ENCODE measurements at places on chromosomes 1 and 21. TPM values are rescaled to one million over a fixed set of nuclear protein-coding genes. Genes with fewer than 3 reads are reported as not detected.
A peak's percentile ranks its signal among the peaks of the same experiment; 100 is the strongest.

GRCh38 chr1:11180342-11180744, 8.8 kb upstream of the ANGPTL7 start:
- DNase-seq, result no peak

DNA sequence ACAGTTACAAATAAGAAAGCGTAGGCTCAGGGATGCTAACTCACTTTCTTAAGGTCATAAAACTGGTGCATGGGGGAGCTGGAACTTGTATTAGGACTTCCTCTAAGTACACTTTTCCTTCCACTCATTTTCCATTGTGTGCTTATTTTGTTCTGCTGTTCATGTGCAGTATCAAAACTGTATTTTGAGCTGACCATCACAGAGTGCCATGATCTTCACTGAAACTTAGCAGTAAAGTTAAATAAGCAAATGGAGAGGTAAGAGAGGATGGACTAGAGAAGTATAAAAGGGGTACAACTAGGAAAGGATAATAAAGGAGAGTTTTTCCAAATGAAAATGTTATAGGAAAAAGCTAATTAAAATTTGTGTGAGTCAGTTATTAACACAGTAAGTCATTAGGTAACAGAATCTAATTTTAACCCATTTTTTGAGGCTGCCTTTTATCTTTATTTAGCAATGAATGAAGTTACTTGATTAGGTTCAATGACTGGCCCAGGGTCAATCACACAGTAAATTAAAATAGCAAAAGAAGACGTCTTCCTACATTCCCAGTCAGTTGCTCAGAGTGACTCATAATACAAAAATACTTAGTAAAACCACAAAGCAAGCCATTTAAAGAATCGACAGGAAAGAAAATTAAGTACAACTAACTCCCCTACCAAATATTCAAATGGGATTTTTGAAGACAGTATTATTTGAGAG, 165.8 kb upstream of the C1orf105 start:
- no peak for DNase-seq

DNA sequence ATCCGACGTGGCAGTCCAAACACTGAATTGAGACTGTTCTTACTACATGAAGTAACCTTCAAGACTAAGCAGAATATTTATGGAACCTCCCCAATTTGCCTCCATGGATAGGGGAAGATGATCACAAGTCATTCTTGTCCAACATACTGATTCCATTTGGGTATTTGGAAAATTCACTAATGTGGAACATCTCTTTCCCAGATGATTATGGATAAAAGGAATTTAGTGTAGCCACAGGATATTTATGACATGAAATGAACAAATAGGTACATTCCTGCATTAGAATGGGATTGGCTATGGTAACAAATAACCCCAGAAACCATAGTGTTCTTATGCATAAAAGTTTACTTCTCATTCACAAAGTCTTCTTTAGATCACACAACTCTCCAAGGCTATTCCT, 40.2 kb upstream of the SGIP1 start:
- DNase-seq, result no peak

DNA sequence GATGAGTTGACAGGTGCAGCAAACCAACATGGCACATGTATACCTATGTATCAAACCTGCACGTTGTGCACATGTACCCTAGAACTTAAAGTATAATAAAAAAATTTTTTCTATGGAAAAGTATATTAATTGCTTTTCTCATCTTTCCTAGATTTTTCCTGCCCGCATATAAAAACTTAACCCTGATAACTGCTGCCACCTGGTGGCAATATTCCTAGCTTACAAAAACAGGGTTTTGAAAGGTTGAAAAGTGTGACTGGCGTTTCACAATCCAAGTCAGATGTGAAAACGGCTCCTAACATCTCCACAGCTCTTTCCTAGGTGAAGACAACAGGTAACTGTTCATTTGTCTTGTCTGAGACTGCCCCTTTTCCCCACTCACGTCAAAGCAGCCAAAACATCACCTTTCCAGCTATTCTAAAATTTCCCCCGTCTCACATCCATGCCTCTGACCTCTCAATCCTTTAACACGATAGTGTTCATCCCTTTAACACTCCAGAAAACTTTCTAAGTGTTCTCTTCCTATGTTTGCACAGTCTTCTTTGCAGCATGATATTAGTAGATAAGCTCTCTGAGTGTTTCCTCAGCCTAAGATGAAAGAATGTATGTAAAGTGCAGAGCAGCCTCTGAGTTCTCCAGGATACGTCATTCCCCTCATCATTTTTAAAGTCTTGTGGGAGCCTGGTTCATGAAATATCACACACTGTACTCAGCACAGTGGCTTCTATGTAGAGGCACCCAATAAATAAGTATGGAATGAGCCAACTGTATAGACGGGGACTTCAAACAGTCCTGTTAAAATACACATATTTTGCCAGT, 27.5 kb downstream of the OVGP1 start:
- DNase-seq, result no peak

The CCDC185 gene
- not detected for total RNA-seq

DNA sequence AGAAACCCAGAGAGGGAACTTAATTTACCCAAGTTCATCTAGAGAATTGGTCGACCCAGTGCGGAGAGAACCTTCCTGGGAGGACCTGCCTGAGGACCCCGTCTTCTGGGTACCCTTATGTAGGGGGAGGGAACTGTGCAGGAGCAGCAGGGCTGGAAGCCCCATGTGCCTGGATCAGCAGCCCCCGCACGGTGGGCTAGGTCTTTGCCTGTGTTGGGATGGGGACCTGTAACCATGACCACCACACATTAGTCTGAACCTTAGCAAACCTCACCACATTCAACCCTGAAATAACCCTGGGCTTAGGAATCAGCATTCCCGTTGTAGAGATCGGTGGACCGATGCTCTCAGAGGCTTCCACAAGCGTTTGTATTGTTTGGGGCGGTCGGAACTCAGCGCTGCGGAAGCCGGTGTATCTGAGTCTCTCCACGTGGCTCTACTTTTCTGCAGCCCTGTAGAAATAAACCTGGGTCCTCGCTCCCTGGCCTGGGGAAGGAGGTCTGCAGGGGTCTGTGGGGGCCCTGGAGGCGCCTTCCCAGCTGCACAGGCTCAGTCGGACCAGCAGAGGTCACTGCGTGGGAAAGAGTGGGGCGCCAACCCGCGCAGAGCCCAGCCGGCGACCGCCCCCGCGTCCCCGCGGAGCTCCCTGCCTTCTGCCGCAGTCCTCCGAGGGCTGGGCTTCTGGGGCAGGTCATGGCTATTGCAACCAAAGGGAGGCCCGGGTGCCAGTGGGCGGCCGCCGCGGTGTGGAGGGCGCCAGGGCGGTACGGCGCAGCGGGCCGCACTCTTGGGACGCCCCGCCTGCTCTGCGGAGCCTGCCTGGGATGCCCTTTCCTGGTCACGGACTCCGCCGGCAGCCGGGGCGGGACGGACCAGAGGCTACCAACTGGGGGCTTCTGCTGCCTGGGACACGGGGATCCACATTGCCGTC, 36.2 kb upstream of the KCNA10 start:
- no peak for DNase-seq

DNA sequence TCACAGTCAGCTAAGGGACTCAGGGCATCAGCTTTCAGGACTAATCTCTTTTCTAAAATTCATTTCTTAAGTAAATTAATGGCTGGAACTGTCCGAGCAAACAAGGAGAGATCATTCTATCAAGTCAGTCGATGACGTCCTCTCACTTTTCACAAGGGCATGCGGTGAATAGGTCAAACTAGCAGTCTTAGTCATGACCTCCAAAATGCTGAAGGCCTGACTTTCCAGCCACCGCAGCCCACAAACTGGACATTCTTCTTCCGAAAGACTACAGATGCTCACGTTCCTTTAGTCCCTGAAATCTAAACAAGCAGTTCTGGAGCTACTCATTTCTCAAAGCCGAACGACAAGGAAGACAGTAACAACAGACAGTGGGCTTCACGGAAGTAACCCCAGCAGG, 127.9 kb downstream of the TIAM1 start:
- DNase-seq, result no peak

- no peak for DNase-seq
Measured at GRCh38 chr1:98260412-98260811, 339.6 kb upstream of the DPYD start.

The SH2D2A gene
- not detected for total RNA-seq

- no peak for DNase-seq
Measured at GRCh38 chr1:44348061-44348485, 7.0 kb downstream of the ERI3 start.

The BARHL2 gene
- total RNA-seq, result not detected

The UMODL1 gene
- not detected for total RNA-seq

GRCh38 chr1:12475530-12475934, 142.5 kb downstream of the DHRS3 start:
- no peak for DNase-seq

GRCh38 chr1:54474310-54475251, 68.4 kb upstream of the SSBP3 start:
- no peak for DNase-seq

GRCh38 chr1:224045556-224045955, 68.4 kb upstream of the FBXO28 start:
- no peak for DNase-seq

DNA sequence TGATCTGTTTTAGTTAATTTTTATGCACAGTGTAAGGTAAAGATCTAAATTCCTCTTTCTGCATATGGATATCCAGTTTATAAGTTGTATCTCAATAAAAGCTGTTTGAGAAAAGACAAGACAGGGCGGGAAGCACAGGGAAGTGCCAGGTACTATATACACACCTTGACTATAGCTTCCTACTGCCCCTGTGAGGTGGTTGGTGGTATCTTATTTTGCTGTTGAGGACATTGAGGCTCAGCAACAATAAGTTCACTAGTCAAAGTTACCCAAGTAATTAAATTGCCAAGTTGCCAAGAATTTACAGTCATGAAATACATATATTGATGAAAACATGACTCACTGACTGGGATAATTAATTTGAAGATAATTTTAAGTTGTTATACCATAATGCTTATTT, 109.1 kb downstream of the CD247 start:
- DNase-seq, result no peak

- no peak for DNase-seq
Measured at GRCh38 chr1:15573477-15573876, 11.4 kb downstream of the AGMAT start.

GRCh38 chr1:53125623-53126360, 16.6 kb downstream of the SLC1A7 start:
- DNase-seq, result no peak

The LPAR3 gene
- not detected for total RNA-seq

The NUP210L gene
- total RNA-seq, result under 0.01 TPM

DNA sequence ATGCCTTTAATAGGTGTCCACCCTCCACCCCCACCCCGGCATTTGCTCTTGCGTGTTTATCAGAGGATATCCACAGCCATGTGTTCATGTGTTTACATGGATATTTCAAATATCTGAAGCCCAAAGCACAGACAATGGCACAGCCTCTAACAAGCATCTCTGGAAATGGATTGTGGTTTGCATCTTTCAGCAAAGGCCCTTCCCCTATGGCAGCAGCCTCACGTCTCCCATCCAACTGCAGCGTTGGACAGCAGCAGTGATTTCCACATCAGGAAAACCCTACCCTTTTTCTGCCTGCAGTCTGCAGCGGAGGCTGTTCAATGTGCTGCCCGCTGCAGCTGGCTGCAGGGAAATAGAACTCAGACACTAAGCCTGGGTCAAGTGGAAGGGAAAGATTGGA, 1.6 kb downstream of the RASSF5 start:
- no peak for DNase-seq

The BACE2 gene
- 26.9 TPM for total RNA-seq

The FCER1G gene
- 70.1 TPM for total RNA-seq

- DNase-seq, result no peak
Measured at GRCh38 chr1:186763107-186763506, 65.6 kb upstream of the PLA2G4A start.

- DNase-seq, result no peak
Measured at GRCh38 chr21:45473496-45474322, 68.5 kb downstream of the SLC19A1 start.

The CDC42BPA gene
- total RNA-seq, result 46.7 TPM

- DNase-seq, result no peak
Measured at GRCh38 chr1:160821627-160822026, 25.7 kb downstream of the LY9 start.

GRCh38 chr1:63611231-63611630, 18.0 kb downstream of the PGM1 start:
- DNase-seq, result no peak

GRCh38 chr1:115291741-115292140, 46.3 kb downstream of the NGF start:
- peak; percentile 75 for DNase-seq

GRCh38 chr1:41319106-41319755, 42.0 kb upstream of the FOXO6 start:
- DNase-seq, result no peak

- no peak for DNase-seq
Measured at GRCh38 chr1:117591252-117591651, 14.6 kb upstream of the TENT5C start.

- no peak for DNase-seq
Measured at GRCh38 chr1:116477429-116477828, 93.4 kb downstream of the CD58 start.

GRCh38 chr1:84433258-84434080, 35.2 kb downstream of the DNASE2B start:
- DNase-seq, result no peak

- no peak for DNase-seq
Measured at GRCh38 chr1:223700942-223701637, 11.2 kb upstream of the CAPN2 start.

- DNase-seq, result no peak
Measured at GRCh38 chr1:40064797-40065499, 24.4 kb downstream of the CAP1 start.

The FCRL5 gene
- 5.2 TPM for total RNA-seq

The PMF1 gene
- 60.3 TPM for total RNA-seq

GRCh38 chr1:165592945-165593823, 37.9 kb upstream of the MGST3 start:
- peak; percentile 57 for DNase-seq

The DLGAP3 gene
- total RNA-seq, result 0.16 TPM

- DNase-seq, result no peak
Measured at GRCh38 chr1:22922640-22923039, 50.0 kb downstream of the LACTBL1 start.

DNA sequence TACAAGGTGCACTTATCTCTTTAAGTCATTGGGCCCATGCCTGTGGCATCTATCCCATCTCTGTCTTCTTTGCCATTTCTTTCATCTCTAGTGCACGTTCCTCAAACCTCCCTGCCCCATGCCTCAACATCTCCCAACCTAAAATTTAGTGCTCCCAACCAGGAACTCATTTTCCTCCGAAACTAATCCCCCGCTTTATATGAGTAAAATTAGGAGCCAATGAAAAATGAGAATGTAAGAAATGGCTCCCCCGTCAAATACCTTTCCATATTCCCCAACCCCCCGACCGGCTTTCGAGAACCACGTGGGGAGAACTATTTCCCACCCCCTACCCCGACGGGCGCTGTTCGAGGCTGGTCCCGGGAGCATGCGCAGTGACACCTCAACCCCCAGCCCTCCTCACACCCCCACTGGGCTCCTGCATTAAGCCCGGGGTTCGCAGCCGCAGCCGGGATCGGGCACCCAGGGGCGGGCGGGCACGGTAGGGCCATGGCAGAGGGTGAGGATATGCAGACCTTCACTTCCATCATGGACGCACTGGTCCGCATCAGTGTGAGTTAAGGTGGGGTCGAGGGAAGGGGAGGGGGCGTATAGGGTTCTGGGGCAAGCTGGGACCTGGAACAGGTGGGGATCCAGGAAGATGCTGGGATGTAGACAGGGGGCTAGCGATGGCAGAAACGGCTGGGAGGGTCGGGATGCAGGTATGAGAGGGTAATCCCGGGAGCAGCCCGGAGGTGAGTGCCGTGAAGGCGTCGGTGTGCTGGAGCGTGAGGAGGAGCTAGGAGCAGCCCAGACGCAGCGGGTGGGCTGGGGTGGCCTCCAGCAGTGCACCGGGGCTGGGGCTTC, at the start of gene TRIM46:
TSS of gene TRIM46 (plus strand) at position 372 of the 846 bp plus-strand sequence. CDS start at position 490, 118 bp downstream.
- peak; percentile 17 for DNase-seq

Data from breast epithelium (tissue), 4 donors.